ENCODE measurements at places on chromosomes 13 and 19.

- no peak for DNase-seq
These were observed 154.9 kb upstream of the KLF12 start for GRCh38 chr13:74289107-74289506.

- no peak for DNase-seq
These were observed 301.9 kb upstream of the OBI1 start for GRCh38 chr13:78960881-78961280.

- no peak for DNase-seq
These were observed 44.7 kb upstream of the ZNF429 start for GRCh38 chr19:21460686-21461085.

GRCh38 chr19:54691582-54692297 is 29.0 kb downstream of the LILRB4 start:
- DNase-seq = no peak

DNA sequence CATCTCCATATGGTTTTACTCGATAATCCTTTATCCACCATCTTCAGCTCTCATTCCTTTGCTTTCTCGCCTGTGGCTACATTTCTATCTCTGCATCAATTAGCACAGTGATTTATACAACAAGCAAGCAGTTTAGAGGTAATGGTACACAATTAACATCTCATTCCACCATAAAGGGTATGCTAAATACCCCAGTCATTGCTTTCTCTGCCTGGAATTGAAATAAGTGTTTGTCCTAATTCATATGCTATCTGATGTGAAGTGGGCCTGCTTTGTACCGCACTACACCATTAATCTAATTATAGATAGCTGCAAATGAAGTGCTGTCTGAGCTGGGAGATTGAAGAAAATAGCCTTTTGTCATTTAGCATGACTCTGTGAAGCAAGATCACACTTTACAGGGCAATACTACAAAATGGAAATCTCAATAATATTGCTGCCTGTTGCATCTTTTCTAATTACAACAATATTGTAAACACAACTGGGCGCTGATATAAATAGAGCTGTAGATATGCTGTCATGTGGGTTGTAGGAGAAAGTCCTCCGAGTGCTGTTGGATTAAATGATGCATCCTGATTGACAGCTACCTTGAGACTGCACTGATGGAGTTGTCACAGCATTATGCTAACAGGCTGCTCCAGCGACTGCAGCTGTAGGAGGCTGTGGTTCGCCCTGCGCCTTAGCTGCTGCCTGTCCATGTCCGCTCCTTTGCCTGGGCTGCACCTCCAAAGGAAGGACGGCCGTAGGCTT is 78.2 kb downstream of the GGACT start:
- no peak for DNase-seq

Data from urinary bladder (tissue), 4 donors.